ENCODE measurements at places on chromosomes 13 and 19.
A peak's percentile ranks its signal among the peaks of the same experiment; 100 is the strongest.

DNA sequence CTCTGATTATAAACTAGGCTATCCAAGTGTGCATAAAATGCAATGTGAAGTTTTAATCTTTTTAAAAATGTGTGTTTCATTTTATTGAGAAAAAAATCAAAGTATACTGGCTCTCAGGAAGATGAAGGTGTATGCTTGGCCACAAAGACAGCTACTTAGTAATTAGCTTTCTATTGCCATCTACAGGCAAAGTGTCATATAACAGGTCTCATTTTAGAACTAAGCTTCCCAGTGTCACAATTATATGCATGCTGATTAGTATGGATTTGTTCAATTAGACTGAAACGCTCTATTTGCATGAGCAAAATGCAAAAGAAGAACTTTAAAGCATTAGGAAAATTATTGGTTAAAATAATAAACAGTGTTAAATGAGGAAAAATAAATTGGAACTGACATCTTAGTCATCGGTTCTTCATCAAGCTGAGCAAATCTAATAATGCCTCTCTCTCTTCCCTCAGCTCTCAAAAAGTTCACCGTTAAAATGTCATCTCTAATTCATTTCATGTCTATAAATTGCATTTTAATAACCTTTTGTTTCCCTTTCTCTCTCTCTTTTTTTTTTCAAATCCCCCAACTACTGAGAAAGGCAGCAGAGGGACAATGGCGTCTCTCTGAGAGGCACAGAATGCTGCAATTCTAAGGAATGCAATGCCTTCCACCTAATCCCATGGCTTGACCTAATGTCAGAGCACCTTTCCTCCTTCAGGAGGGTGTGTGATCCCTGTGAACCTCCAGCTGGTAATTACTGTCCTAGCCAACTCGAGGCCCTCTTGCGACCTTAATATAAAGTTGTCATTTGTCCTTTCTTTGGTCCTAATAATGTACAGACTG, 313.1 kb upstream of the MAB21L1 start:
- DNase-seq: peak; percentile 67

DNA sequence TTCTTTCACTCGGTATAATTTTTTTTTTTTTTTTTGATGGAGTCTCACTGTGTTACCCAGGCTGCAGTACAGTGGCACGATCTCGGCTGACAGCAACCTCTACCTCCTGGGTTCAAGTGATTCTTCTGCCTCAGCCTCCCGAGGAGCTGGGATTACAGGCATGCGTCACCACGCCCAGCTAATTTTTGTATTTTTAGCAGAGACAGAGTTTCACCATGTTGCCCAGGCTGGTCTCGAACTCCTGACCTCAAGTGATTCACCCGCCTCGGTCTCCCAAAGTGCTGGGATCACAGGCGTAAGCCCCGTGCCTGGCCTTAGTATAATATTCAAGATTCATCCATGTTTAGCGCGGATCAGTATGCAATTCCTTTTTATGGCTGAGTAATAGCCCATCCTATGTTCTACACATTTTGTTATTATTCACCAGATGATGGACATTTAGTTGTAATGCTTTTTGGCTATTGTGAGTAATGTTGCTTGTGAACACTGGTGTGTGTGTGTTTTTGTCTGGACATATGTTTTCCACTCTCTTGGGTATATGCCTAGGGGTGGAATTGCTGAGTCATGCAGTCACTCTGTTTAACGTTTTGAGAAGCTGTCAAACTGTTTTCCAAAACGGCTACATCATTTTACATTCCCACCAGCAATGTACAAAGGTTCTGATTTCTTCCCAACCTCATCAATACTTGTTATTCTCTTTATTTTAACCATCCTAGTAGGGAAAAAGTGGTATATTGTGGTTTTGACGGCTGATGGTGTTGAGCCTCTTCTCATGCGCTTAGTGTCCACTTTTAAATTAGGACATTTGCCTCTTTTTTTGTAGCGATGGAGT, 22.9 kb downstream of the PLEKHF1 start:
- DNase-seq: peak; percentile 76

- no peak for DNase-seq
Observed at GRCh38 chr19:33159149-33159548, 27.2 kb downstream of the WDR88 start.

- no peak for DNase-seq
Observed at GRCh38 chr13:93339550-93339949, 112.9 kb downstream of the GPC6 start.

- peak; percentile 80 for DNase-seq
Observed at GRCh38 chr13:42066542-42066941, 18.1 kb downstream of the DGKH start.

- no peak for DNase-seq
Observed at GRCh38 chr13:29883941-29884518, 33.6 kb upstream of the UBL3 start.

- no peak for DNase-seq
Observed at GRCh38 chr13:53873558-53873957, 844.9 kb downstream of the OLFM4 start.

- DNase-seq: no peak
Observed at GRCh38 chr13:110706570-110707372, 855 bp upstream of the CARS2 start.

- DNase-seq: no peak
Observed at GRCh38 chr19:24062190-24062589, 24.8 kb upstream of the ZNF254 start.

GRCh38 chr13:20362484-20363041, 130.4 kb upstream of the GJB6 start:
- DNase-seq: no peak
